ENCODE measurements at places on chromosomes 1 and 21. TPM values are rescaled to one million over a fixed set of nuclear protein-coding genes. Genes with fewer than 3 reads are reported as not detected.
A peak's percentile ranks its signal among the peaks of the same experiment; 100 is the strongest.

- no peaks in the 10 kb centered on the region for H3K27me3 ChIP-seq
- peak; percentile 68 for DNase-seq
- H3K4me3 ChIP-seq, result peak overlapping the region; percentile 81
- H3K4me1 ChIP-seq, result peaks cover 71% of the 10 kb centered on the region
- H3K27ac ChIP-seq, result peak overlapping the region; percentile 56
Observed at GRCh38 chr21:44300262-44300959, 558 bp downstream of the PFKL start.

DNA sequence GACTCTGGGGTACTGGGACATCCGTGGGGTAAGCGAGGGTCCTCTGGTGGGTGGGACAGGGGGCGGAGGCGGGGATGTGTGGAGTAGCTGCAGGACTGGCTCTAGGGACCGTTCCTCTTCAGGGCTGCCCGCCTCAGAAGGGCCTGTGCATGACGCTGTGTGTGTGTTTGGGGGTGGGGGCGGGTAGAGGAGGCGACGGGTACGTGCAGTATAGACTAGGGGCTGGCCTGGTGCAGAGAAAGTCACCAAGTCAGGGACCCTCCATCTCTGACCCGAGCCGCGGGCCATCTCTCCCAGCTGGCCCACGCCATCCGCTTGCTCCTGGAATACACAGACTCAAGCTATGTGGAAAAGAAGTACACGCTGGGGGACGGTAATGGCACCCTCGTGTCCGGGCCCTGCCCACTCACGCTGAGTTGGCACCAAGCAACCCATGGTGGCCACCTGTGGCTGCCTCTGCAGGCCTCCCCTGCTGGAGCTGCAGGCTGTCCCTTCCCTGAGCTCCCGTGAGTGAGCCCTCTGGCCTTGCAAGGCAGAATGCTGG, 342 bp downstream of the GSTM5 start:
- peaks cover 1% of the 10 kb centered on the region for H3K4me1 ChIP-seq
- H3K27me3 ChIP-seq, result peaks cover 17% of the 10 kb centered on the region
- no peak for DNase-seq
- H3K27ac ChIP-seq, result no peak overlapping the region
- peak overlapping the region; percentile 82 for H3K4me3 ChIP-seq

GRCh38 chr1:58620259-58620658, 43.2 kb upstream of the TACSTD2 start:
- H3K36me3 ChIP-seq, result no peaks in the 10 kb centered on the region
- no peak overlapping the region for H3K4me3 ChIP-seq
- DNase-seq, result no peak
- no peaks in the 10 kb centered on the region for H3K4me1 ChIP-seq

- H3K36me3 ChIP-seq, result no peaks in the 10 kb centered on the region
- H3K4me3 ChIP-seq, result no peak overlapping the region
- H3K27me3 ChIP-seq, result no peaks in the 10 kb centered on the region
- peaks cover 30% of the 10 kb centered on the region for H3K4me1 ChIP-seq
Observed at GRCh38 chr21:31766899-31767298, 35.0 kb upstream of the SCAF4 start.

- H3K4me1 ChIP-seq, result peaks cover 30% of the 10 kb centered on the region
- no peak for DNase-seq
- H3K27me3 ChIP-seq, result no peaks in the 10 kb centered on the region
- peak overlapping the region; percentile 46 for H3K27ac ChIP-seq
- no peak overlapping the region for H3K4me3 ChIP-seq
Observed at GRCh38 chr1:16442941-16443340, 2.4 kb downstream of the NECAP2 start.

DNA sequence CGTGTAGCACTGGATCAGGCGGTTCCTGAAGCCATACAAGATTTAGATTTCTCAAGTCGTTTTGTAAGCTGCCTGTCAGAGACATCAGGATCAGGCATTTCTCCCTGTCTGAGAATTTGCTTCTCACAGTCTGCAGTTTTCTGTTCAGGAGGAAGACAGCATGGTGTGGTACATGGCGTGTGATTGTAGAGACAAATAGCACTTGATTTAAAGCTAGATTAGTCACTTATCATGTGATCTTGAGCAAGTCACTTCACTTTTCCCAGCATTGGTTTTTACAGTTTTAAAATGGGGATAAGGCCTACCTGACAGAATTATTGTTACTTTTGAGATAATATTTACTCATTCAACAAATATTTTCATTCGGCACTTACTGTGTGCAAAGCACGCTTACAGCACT, 63.3 kb downstream of the AK4 start:
- peaks cover 9% of the 10 kb centered on the region for H3K4me1 ChIP-seq
- H3K27me3 ChIP-seq, result peaks cover 1% of the 10 kb centered on the region
- H3K4me3 ChIP-seq, result no peak overlapping the region
- H3K27ac ChIP-seq, result no peak overlapping the region

DNA sequence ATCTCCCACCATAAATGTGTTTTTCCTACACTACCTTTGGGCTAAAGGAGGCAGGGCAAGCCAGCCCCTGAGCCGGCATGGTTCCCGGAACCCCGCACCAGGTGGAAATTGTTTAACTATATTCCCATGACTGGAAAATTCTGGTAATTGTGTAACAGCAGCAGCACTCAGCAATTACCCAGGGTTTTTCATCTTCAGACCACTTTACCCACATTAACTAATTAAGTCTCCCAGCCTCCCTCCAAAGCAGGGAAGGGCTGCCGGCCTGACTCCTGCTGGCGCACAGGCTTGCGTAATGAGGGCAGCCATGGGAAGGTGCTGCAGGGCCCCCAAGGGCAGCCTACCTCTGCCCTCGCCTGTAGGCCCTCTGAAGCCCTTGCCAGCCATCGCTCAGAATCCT, 140.7 kb upstream of the VAMP3 start:
- DNase-seq, result no peak
- peaks cover 15% of the 10 kb centered on the region for H3K27me3 ChIP-seq
- no peaks in the 10 kb centered on the region for H3K4me1 ChIP-seq
- H3K36me3 ChIP-seq, result no peaks in the 10 kb centered on the region
- H3K27ac ChIP-seq, result no peak overlapping the region

GRCh38 chr1:30708361-30708728, 15.0 kb downstream of the MATN1 start:
- H3K27ac ChIP-seq, result no peak overlapping the region
- H3K4me1 ChIP-seq, result peaks cover 4% of the 10 kb centered on the region
- no peak for DNase-seq
- no peaks in the 10 kb centered on the region for H3K36me3 ChIP-seq

DNA sequence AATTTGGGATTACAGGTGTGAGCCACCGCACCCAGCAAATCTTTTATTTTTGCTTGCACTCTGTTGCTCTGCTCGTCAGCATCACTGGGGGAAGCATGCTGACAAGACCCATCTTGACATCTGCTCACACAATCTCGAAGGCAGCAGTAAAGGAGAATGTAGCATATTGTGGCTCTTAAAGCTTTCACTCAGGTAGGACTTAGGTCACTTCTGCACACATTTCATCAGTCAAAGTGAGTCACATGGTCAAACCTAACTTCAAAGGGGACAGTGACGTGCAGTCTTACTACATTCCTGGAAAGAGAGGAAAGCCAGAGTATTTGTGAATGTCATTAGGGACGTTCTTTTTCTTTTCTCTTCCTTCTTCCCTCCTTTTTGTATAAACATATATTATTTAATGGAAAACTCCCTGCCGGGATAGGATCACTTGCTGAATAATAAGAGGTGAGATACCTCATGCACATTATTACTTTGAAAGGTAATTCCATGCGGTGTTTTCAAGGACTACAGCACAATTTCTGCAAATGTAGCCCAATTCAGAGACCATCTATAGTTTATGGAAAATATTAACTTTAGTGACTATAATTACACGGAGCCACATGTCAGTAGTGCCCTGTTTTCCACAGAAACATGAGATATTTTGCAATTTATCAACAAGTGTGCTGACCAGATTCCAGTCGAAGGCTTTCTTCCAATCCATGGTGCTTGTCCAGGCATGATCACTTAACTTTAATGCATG, 19.3 kb upstream of the ACBD6 start:
- no peak for DNase-seq
- H3K27ac ChIP-seq, result no peak overlapping the region
- H3K4me1 ChIP-seq, result peaks cover 13% of the 10 kb centered on the region
- no peak overlapping the region for H3K4me3 ChIP-seq
- H3K27me3 ChIP-seq, result no peaks in the 10 kb centered on the region
- no peaks in the 10 kb centered on the region for H3K36me3 ChIP-seq

DNA sequence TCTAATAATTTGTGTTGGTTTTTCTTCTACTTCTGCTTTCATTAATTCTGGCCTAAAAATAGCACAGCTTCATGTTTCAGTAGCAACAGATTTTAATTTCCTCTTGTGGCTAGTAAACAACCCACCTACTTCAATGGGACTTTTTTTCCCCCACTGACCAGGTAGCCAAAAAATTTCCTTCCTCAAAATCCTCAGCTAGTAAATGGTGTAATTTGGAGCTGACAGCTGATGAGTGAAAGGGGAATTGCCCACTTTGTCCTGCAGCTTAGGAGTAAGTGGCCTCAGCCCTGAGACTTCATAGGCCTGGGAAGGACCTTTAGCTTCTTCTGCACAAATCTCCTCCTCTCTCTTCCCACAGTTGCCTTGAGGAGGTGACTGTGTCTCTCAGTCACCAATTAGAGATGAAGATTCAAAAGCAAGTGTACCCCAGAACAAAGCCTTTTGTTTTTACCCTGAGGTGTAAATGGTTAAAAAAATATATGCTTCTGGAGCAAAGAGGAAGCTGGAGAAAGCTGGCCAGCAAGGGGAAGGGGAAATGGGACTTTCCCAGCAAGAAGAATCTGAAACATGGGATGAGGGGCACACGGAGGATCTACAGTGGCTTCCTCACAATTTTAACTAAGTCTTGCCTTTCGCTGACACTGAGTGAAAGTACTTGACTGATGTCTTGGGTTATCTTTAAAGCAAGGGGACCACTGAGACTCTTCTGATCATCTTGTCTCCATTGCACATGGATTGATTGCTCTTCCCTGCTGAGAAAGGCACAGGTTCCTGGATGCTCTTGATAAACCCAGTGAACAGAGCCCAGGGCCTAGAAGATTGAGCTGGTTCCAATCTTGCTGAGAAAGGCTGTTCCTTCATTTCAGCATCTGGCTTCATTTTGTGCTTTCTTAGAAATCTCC, 35.8 kb upstream of the VCAM1 start:
- no peaks in the 10 kb centered on the region for H3K36me3 ChIP-seq
- peak overlapping the region; percentile 38 for H3K4me3 ChIP-seq
- peaks cover 24% of the 10 kb centered on the region for H3K4me1 ChIP-seq
- peak overlapping the region; percentile 53 for H3K27ac ChIP-seq

DNA sequence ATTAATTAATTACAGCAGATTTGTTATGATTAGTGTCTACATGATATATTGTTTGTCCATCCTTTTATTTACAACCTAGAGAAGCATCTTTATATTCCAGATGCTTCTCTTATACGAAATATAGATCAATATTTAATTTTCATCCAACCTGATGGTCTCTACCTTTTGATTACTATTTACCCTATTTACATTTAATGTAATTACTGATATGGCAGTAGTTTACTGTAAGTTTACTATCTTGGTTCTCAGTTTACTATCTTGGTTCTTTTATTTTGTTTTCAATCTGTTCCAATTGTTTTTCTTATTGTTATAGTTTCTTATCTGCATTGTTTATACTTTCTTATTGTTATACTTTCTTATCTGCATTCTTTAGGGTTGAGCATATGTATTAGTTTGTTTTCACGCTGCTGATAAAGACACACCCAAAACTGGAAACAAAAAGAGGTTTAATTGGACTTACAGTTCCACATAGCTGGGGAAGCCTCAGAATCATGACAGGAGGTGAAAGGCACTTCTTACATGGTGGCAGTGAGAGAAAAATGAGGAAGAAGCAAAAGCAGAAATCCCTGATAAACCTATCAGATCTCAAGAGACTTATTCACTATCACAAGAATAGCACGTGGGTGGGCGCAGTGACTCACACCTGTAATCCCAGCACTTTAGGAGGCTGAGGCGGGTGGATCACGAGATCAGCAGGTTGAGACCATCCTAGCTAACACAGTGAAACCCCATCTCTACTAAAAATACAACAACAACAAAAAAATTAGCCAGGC, 28.9 kb downstream of the FAF1 start:
- peak overlapping the region; percentile 57 for H3K27ac ChIP-seq
- H3K4me3 ChIP-seq, result no peak overlapping the region
- H3K4me1 ChIP-seq, result peaks cover 39% of the 10 kb centered on the region
- no peaks in the 10 kb centered on the region for H3K27me3 ChIP-seq
- peaks cover 16% of the 10 kb centered on the region for H3K36me3 ChIP-seq

DNA sequence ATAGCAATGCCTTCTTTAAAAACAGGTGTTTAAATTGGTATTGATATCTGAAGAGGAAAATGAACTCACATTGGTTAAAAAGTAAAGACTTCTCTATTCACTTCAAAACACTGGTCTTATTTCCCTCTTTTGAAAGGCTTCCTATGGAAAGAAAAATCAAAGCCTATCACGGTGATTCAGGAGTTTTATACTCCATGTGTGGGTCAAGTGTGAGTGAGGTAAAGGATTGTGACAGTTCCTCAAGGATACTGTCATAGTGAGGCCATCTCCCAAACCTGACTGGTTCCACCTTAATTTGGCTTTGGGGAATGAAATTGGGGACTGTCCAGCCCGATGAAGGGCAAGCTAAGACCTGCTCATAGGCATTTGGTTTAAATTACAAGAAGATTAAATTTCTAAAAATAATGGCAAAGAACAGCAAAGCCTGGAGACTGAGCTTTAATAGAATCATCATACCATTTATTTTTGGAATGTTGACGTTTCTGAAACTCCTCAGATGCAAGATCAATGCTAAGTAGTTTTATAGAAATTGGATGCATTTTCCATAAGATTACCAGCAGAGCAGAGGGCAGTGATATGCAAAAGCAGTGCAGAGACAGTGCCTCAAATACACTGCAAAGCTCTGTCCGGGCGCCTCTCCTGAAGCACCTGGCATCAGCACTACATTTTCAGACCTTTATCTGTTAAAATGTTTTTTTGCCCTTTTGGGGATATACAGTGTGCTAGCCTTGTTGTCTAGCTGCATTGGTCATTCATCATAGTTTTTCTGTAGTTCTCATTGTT, 302.1 kb upstream of the SGIP1 start:
- H3K4me3 ChIP-seq, result no peak overlapping the region
- no peaks in the 10 kb centered on the region for H3K36me3 ChIP-seq
- H3K27me3 ChIP-seq, result peaks cover 10% of the 10 kb centered on the region
- DNase-seq, result no peak
- H3K4me1 ChIP-seq, result no peaks in the 10 kb centered on the region

GRCh38 chr1:184743062-184743756, 11.4 kb downstream of the EDEM3 start:
- H3K27me3 ChIP-seq, result no peaks in the 10 kb centered on the region
- no peak overlapping the region for H3K4me3 ChIP-seq
- peaks cover 16% of the 10 kb centered on the region for H3K36me3 ChIP-seq
- H3K4me1 ChIP-seq, result peaks cover 23% of the 10 kb centered on the region
- H3K27ac ChIP-seq, result no peak overlapping the region

DNA sequence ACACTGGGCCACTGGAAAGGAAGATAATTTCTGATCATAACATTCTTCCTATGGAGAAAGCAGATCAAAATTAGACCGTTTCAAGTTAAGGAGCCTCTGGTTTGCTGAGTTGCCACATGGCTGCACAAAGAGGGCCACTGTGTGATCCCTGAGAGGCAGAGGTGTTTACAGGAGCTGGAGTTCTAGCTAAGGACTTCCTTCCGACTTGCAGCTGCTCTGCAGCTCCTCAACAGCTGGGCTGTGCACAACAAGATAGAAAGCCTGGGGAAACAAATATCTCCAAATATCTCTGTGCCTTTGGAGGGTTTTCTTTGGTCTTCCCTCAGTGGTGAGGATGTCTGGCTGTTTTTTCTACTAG, 26.8 kb downstream of the GADD45A start:
- H3K4me1 ChIP-seq, result peaks cover 4% of the 10 kb centered on the region
- no peaks in the 10 kb centered on the region for H3K27me3 ChIP-seq
- H3K4me3 ChIP-seq, result no peak overlapping the region
- no peak overlapping the region for H3K27ac ChIP-seq

Gene COL24A1
- total RNA-seq, result not detected

Gene DDR2
- 0.27 TPM for total RNA-seq

Gene TNNT2
- not detected for total RNA-seq

Gene CCDC17
- 4.6 TPM for total RNA-seq

Gene MMP23B
- 0.32 TPM for total RNA-seq

Gene BOLA1
- total RNA-seq, result 11.6 TPM

Gene PRKAA2
- not detected for total RNA-seq

Gene SMCP
- not detected for total RNA-seq

Gene SLC16A4
- total RNA-seq, result 1.3 TPM
